ENCODE measurements at places on chromosomes 1 and 21.

GRCh38 chr1:193741228-193741627 is 554.8 kb upstream of the B3GALT2 start:
- DNase-seq: no peak
- no peak overlapping the region for H3K27ac ChIP-seq
- no peaks in the 10 kb centered on the region for H3K36me3 ChIP-seq
- H3K4me1 ChIP-seq: no peaks in the 10 kb centered on the region
- H3K4me3 ChIP-seq: no peak overlapping the region

- H3K27ac ChIP-seq: no peak overlapping the region
- H3K4me3 ChIP-seq: no peak overlapping the region
- no peak for DNase-seq
Measured at GRCh38 chr1:116712510-116712909, 41.7 kb upstream of the CD2 start.

DNA sequence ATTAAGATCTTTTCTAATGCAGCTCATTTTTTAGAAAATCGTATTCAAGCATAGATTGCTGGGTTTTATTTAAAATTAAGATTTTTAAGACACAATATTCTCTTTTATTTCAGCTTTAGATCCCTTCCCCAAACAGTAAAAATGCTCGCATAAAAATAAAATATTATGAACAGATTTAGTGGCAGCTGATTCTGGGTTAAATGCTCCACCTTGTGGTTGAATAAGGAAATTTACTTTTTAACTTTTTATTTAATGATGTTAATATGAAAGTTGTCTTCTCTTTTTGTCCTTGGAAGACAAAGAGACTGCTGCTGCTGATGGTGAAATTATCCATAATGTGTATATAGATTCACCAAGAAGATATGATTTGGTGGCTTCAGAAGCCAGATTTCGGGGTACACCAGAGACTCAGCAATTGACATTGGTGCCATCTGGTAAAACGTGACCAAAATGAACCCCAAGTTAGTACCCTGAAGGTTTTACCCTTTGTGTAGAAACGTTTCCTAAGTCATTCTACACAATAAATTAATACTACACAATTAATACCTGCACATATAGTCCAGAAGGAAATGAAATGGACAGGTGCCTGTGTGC is 128.0 kb downstream of the ADAMTS1 start:
- no peak overlapping the region for H3K27ac ChIP-seq
- no peak for DNase-seq
- no peaks in the 10 kb centered on the region for H3K36me3 ChIP-seq
- no peaks in the 10 kb centered on the region for H3K4me1 ChIP-seq
- H3K4me3 ChIP-seq: no peak overlapping the region

DNA sequence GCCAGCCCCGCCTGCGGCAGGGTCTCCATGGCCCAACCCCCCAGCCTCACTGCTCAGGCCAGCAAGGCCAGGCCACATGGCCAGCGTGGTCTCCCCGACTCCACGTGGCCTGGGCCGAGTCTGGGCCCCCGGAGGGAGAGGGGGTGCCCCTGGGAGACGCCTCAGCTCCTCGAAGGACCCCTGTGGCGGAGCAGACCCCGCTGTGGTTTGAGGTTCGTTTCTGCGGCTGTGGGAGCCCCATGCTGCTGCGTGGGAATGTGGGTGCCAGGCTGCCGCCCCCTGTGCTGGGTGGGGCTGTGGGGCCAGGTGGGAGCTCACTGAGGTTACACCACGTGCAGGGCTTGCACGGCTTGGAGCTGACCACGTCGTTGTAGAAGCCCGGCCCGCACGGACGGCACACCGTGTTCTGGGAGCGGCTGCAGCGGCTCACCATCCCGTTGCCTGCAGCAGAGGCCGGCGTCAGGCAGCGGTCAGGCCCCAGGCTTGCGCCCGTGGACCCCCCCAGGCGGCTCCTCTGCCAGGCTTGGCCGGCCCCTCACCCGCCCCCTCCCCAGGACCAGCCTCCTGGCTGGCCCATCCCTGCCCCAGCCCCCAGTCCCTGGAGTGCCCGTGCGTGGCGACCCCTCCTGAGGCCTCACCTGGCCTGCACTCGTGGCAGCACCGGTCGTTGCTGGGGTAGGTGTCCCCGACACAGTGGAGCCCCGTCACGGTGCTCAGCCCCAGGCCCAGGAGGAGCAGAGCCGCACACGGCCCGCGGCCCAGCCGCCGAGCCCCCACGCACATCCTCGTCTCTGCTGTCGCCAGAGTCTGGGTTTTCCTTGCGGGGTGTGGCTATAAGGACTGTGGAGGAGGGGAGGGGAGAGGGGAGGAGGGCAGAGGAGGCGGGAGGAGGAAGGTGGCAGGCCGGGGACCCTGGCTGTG is at the start of gene TNFRSF4:
Gene TNFRSF4, minus strand, starts transcription at position 809 of the 921 bp plus-strand sequence. Its CDS starts 26 bp downstream, at position 783.
- no peaks in the 10 kb centered on the region for H3K27me3 ChIP-seq
- no peak within 1 kb of the TSS for H3K4me3 ChIP-seq
- no peak for DNase-seq
- no peak within 1 kb of the TSS for H3K27ac ChIP-seq
- peaks cover 25% of the 10 kb centered on the region for H3K36me3 ChIP-seq
- no peaks in the 10 kb centered on the region for H3K4me1 ChIP-seq

GRCh38 chr1:210144736-210145135 is 87.9 kb upstream of the SERTAD4 start:
- no peak overlapping the region for H3K27ac ChIP-seq
- no peak overlapping the region for H3K4me3 ChIP-seq
- H3K4me1 ChIP-seq: no peaks in the 10 kb centered on the region
- no peaks in the 10 kb centered on the region for H3K36me3 ChIP-seq
- H3K27me3 ChIP-seq: no peaks in the 10 kb centered on the region
